GM20000 (cell line): ENCODE measurements at places on chromosomes 2 and 18.

- no peak for DNase-seq
Observed at GRCh38 chr2:7225848-7226247, 308.6 kb downstream of the RNF144A start.

DNA sequence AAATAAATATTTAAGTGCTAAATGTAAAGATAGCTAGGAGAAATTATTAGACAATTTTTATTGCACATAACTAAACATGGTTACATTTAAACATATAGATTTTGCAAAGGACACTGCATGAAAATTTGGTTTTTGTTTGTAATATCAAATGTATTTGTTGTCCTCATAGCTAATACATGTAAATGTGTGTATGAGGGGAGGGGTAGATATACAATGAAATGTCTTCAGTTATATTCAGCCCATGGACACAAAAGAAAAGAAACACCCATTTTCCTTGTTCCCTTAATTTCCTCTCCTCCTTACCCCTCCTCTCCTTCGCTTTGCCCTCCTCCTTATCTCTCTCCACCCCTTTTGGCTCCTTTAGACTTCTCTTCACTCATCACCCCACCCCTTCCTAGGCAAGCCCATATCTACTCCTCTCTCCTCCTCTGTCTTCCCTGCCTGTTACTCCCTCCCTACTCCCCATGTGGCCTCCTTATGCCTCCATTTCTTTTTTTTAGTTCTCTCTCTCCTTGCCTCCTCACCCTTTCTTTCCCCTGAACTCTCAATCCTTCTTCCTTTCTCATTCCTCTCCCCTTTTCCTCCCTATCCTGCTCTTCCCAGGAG is 1.4 kb downstream of the COL3A1 start:
- DNase-seq, result no peak

DNA sequence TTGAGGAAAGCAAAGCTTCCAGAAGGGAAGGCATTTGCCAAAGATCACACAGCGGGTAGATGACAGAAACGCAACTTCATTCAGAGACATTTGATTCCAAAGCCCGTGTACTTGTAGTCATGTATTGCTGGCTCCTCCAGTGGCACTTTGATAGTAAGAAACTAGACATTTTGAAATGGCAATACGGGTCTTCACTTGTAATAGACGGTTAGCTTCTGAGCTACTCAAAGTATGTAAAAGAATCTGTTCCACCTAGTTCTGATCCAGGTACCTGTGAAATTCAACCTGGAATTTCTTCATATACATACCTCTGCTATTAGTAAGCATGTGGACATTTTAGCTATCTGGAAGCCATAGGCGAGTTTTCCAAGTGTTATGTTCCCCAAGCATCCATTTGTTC is 1.7 kb upstream of the MYOM1 start:
- no peak for DNase-seq

- DNase-seq, result no peak
Observed at GRCh38 chr18:66623821-66624220, 19.9 kb upstream of the CDH19 start.

- no peak for DNase-seq
Observed at GRCh38 chr18:72201032-72201431, 343.1 kb downstream of the CBLN2 start.

DNA sequence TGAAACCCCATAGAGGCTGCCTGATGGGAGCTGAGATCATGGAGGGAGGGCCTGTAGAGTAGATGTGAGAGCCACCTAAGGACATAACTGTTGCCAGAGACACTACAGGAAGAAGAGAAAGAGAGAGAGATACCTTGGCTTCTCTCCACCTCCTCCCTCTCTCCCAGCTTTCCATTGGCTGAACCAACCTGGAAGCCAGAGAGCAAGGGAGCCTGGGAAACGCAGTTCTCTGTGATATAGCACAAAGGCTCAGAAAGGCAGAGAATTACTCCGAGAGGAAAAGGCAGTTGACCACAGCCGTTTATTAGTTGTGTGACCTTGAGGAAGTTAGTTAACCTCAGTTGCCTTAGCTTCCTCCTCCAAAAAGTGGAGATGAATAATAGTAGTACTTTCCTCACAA is 37.7 kb upstream of the MAT2A start:
- no peak for DNase-seq

GRCh38 chr2:8693157-8693821 is 11.4 kb downstream of the ID2 start:
- DNase-seq, result peak; percentile 74

DNA sequence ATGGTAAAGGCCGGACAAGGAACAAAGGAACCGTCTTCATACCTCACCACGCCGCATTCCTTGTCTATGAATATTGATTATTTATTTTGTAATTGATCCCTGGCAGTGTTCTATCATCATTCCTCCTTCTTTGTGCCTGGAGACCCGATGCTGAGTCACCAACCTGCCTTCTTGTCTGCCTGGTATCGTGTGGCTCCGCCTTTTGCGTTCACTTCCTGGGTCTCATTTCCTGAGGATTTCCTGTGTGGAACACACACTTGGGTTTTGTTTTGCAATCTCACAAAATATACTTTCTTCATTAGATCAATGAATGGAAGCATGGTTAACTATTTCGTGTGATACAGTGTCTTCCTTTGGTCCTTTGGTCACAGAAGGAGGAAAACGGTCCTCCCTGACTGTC is 95.5 kb upstream of the SNTG2 start:
- no peak for DNase-seq

DNA sequence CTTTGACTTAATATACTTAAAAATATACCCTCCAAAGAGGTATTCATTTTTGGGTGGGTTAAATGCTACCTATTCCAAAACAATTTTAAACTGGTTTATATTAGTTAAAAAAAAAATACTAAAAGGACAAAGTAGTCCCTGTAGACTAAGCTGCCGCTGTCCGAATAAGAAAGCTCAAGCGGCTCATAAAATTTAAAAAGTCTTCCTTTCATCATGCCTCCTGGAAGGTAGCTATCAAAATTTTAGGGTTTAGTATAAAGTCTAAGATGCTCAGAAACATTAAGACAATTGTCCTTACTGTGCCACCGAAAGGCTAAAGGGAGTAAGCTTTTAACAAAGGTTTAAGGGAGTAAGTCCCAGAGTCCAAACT is 440 bp upstream of the UGGT1 start:
- no peak for DNase-seq

DNA sequence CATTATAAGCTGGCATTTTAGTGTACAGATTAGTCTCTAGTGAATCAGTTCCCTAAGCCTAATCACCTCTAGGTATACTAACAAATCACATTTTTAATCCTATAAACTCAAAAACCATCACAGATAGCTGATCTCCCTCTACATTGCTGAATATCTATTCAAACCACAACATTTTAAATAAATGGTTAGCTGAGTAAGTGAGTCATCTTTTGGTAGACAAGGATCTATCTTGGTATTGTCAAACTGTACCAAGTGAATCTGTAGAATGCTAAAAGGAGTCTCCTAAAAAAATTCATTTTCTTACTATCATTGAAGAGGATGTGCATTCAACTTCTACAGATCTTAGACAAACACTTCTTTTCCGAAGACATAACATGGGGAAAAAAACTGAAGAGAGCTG is 40.7 kb downstream of the INO80D start:
- DNase-seq, result no peak

- no peak for DNase-seq
Observed at GRCh38 chr2:240575101-240575965, 7.0 kb downstream of the RNPEPL1 start.

GRCh38 chr2:853203-853870 is 97.3 kb upstream of the SNTG2 start:
- DNase-seq, result no peak

GRCh38 chr18:23548275-23548674 is 38.0 kb downstream of the NPC1 start:
- no peak for DNase-seq

DNA sequence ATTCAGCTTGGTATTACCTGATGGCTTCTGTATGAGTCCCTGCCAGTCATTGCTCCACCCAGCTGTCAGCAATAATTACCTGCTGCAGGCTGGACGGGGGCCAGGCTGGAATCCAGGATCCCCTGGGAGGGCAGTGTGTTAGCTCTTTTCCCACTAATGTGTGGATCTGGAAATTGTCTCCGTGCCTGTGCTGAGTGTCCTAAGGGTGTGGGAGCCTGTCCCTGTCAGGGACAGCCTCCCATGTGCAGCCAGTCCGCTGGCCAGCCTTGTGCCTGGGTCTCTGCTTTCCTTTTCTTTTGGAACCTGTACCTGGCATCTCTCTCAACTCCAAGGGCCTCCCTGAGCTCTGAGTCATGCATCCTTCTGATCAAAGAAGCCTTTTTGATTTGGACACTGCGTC is 107.2 kb upstream of the SPRED2 start:
- DNase-seq, result no peak

DNA sequence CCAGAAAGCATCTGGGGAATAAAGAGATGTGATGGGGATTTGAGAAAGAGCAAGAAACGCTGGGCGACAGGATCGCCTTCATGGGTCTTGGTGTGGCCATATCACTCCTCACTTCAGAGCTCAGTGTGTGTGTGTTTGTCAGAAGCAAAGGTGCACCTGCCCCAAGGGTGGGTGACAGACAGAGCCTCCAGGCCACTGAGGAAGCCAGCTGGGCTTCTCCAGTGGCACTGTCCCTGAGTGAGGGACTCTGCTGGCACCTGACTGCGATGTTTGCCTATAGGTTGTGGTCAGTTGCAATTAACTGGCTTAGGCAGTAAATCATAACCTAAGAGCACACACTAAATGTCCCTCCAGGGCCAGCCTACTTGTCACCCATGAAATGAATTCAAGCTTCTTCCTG is 23.5 kb upstream of the GNAL start:
- DNase-seq, result no peak

GRCh38 chr2:11550302-11550701 is 16.5 kb downstream of the GREB1 start:
- no peak for DNase-seq

DNA sequence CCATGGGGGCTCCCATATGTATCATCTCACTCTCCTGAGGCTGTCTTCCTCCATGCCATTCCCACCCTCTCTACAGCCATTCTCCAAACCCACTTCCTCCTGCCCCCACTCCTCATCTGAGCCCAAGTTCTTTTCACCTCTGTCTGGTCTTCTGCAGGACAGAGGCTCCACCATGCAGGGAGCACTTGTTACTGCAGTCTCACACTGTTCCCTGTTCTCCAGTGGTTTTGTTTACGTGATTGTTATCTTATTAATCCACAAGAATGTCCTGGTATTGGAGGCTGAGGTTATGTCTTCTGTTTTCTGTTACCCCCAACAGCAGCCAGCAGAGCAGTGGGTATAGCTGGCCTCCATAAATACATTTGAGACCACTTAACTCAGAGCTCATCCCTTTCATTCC is 51.4 kb downstream of the PAX8 start:
- DNase-seq, result no peak

DNA sequence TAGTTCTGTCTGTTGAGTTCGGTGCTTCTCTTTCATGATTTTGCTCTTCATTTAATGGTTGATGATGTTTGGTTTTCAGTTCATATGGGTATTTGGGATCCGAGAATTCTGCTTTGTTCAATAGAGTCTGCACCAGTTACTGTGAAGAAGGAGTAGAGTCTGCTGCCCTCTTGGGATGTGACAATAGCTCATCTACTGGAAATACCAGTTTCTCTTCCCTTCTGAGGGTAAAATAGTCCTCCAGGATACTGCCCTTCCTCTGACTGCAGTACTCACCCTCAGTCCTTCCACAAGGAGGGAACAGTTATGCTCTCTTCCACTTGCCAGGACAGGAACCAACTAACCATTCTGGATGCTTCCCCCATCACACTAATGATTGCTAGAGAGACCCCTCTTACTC is 12.5 kb upstream of the TNFAIP6 start:
- no peak for DNase-seq

- DNase-seq, result peak; percentile 7
Observed at GRCh38 chr2:50746526-50746925, 285.4 kb downstream of the NRXN1 start.

- no peak for DNase-seq
Observed at GRCh38 chr18:52577795-52578194, 237.8 kb downstream of the DCC start.

DNA sequence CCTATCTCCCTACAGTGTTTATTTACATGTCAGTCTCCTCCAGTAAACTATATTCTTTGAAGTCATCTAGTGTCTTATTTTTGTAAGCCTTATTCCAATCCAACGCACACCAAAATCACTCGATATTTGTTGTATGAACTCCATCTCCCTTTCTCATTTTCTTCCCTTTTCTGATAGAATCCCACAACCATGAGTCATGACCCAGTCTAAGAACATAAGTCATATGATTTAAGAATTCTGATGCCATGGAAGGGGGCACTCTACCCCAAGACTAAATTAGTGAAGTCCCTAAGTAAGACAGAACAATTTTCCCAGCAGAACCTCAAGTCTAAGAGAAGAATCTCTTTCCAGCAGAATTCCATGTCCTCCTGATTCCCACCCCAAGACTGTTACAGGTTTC is 5.4 kb downstream of the CHMP3 start:
- no peak for DNase-seq

DNA sequence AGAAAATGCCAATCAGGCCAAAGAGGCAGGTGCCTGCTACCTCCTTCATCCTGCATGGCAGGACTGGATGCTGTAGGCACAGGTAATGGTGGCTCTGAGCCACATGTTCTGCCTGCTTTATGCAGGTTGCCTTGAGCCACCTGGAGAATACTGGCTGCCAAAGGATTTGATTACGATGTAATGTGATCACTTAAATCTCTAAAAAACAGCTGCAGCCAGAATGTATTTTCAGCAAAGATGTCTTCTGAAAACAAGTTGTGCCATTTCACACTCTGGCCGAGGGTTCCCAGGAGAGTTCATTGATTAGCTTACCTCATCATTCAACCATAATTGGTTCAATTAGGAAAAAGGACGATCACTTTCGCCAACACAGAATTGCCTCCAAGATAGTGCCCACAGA is 17.9 kb upstream of the MSGN1 start:
- no peak for DNase-seq

GRCh38 chr2:26043862-26044696 is 10.2 kb downstream of the RAB10 start:
- DNase-seq, result peak; percentile 43

GRCh38 chr2:176056406-176056805 is 27.4 kb downstream of the EVX2 start:
- DNase-seq, result no peak

DNA sequence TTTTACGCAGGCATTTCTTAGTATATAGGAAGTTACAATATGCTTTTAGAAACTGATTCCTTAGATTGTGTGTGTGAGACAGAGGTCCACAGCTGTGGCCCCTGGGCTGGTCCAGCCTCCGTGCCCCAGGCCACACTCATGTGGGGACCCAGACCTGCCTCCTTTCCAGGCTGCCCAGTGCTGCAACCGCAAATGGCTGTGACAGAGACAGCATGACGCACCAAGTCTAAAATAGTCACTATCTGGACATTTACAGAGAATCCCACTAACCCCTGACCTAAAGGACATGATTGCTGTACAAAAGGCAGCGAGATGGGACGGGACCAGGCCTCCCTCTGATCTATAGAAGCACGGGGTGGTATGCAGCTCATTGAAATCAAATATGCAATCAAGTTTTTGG is 152.2 kb downstream of the TMEM18 start:
- no peak for DNase-seq

GRCh38 chr2:164711766-164712138 is 90.5 kb upstream of the GRB14 start:
- DNase-seq, result no peak

GRCh38 chr2:184633726-184634125 is 35.4 kb downstream of the ZNF804A start:
- no peak for DNase-seq

GRCh38 chr2:173631127-173631460 is 276.4 kb downstream of the CDCA7 start:
- no peak for DNase-seq
